Kidney (tissue), 22 donors: ENCODE measurements at places on chromosomes 11 and 22. TPM values are rescaled to one million over a fixed set of nuclear protein-coding genes. Genes with fewer than 3 reads are reported as not detected.

GRCh38 chr11:86453290-86454030 lies 78.8 kb downstream of the CCDC81 start:
- DNase-seq = no peak

GRCh38 chr22:48500471-48501230 lies 1327.0 kb downstream of the BRD1 start:
- no peak for DNase-seq

- DNase-seq = no peak
Observed at GRCh38 chr22:42997582-42998090, 17.3 kb downstream of the PACSIN2 start.

GRCh38 chr22:31344256-31344577 lies 1.9 kb downstream of the PATZ1 start:
- DNase-seq = no peak

GRCh38 chr22:44697423-44698141 lies 4.4 kb upstream of the PRR5 start:
- peak; percentile 91 for DNase-seq

DNA sequence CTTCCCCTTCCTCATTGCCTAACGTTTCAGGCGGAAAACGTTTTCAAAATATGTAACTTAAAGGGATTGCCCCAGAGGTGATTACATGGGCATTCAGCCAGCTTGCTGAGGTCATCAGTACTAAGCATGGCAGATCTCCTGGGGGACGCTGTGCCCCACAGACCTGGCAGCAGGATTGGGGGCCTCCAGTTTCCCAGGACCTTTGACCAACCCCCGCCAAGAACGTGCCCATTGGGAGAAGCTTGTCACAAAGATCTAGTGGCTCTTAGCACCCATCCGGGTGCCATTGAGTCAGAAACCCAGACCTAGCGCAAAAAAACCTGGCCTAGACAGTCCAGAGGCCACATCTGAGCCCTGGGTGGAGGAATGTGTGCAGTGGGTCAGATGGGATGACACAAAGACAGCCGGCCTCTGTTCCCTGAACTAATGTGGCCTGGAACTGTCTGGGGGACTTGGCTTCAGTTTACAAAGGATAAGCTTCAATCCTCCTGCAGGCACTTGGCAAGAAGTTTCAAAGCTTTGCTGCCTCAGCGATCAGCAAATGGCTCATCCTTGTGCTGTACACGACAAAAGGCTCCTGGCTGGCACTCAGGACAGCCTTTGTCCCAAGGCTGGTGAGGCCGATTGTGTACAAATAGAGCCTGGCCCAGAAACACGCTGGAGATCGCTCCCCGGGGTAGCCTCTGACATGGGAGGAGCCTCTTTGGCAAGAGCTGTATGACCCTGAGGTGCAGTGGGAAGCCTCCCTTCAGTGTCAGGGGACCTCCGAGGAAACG lies 9.5 kb downstream of the C1QTNF6 start:
- peak; percentile 60 for DNase-seq

The UCP3 gene
- 4.0 TPM for total RNA-seq

The HDHD5 gene
- 27.5 TPM for total RNA-seq
